NCI-H1417 treated with DMSO at 0.1 percent for 48 hours (cell line): ENCODE measurements at places on chromosomes 11 and 22.
A peak's percentile ranks its signal among the peaks of the same experiment; 100 is the strongest.

- peak; percentile 36 for DNase-seq
Measured at GRCh38 chr11:93131709-93132108, 66.1 kb downstream of the SLC36A4 start.

DNA sequence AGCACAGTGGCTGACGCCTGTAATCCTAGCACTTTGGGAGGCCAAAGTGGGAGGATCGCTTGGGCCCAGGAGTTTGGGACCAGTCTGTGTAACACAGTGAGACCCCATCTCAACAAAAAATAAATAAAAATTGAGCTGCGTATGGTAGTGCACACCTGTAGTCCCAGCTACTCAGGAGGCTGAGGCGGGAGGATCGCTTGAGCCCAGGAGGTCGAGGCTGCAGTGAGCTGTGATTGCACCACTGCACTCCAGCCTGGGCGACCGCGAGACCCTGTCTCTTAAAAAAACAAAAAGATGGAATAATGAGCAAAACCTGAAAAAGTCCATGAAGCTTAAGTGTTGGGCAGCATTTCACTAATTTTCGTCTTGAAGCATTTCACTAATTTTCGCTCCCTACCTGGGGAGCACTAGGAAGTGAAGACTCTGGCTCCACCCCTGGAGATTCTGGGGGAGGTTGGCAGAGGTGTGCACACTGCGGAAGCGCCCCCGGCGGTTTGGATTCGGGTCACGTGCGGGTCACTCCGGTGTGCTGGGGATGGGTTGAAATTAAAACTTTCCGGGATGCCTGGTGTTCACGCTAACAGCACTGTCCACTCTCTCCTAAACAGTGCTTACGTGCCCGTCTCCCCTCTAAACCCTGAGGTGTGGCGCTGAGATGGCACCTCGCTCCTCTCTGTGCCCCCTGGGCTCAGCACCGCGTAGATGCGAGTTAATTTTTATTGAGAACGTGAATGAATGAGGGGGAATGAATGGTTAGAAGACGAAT, 906 bp upstream of the NAA40 start:
- DNase-seq: no peak

GRCh38 chr11:35122308-35122707, 16.7 kb upstream of the CD44 start:
- DNase-seq: no peak

DNA sequence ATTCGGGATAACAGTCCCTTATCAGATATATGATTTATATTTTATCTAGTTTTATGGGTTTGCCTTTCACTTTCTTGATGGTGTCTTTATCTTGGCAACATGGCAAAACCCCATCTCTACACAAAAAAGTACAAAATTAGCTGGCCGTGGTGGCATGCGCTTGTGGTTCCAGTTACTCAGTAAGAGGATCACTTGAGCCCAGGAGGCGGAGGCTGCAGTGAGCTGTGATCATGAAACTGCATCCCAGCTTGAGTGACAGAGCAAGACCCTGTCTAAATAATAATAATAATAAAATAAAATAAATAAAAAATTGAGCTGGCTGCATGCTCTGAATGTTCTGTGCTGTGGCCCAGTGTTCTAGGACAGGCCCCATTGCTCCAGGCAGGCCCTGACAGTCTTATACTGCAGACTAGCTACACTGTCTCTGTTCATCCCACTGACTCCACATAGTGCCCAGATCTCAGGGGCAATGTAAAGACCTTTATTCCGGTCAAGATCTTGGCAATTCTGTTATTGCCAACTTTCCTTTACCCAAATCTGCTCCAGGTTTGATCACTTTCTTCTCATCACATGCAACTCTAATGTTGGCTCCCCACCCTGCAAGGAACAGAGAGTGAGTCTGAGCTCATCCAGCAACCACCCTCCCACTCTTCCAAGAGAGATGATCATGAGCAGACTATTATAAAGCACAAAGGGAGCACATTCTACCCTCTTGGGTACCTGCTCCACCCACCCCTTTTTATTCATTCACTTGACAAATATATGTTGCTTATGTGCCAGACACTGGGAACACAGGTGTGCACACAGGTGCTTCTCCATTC, 8.8 kb downstream of the HSPA8 start:
- DNase-seq: no peak

- DNase-seq: no peak
Measured at GRCh38 chr11:3159296-3160190, 5.6 kb downstream of the OSBPL5 start.

- DNase-seq: no peak
Measured at GRCh38 chr11:65221026-65221425, 39.3 kb downstream of the CAPN1 start.
